GM12878 (cell line): ENCODE measurements at places on chromosomes 1 and 21.

DNA sequence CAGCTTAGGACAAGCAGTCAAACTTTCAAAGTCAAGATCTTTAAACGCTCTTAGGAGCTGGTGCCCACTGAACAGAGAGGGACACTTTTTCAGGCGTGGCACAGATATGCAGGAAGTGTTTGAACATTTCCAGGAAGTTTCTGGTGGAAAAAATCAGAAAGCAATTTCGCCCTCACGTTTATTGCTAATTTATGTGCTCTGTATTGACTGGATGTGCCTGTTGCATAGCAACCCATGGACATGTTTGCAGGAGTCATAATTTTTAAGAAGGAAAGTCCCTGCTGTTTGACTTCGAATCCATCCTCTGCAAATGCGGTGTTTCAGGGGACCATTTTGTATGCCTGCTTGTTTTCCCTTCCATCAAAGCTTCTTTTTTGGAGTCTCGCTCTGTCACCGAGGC is 239.9 kb upstream of the IRF2BP2 start:
- no peak for DNase-seq

- DNase-seq, result no peak
Measured at GRCh38 chr21:36761685-36762084, 62.8 kb downstream of the SIM2 start.

- no peak for DNase-seq
Measured at GRCh38 chr1:44031252-44032169, at the start of gene SLC6A9. TSS of gene SLC6A9 (minus strand) at chr1:44031462. CDS start at chr1:44024277, 7,185 bp downstream.

DNA sequence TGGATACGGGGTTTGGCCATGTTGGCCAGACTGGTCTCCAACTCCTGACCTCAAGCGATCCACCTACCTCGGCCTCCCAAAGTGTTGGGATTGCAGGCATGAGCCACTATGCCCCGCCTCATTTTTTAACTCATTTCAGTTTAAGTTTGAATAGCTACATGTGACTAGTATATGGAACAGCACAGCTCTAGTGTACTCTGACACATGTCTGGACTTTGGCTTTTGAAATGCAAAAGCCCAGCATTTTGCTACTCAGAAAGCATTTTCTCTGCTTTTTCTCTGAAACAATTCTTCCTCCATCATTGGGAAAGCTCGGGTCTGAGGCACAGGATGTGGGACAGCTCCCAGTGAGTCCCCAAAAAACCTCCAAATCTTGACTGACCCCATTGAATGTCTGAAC is 4.0 kb upstream of the SSR2 start:
- DNase-seq, result no peak
